Omental fat pad (tissue), 4 donors: ENCODE measurements at places on chromosomes 4 and X.

DNA sequence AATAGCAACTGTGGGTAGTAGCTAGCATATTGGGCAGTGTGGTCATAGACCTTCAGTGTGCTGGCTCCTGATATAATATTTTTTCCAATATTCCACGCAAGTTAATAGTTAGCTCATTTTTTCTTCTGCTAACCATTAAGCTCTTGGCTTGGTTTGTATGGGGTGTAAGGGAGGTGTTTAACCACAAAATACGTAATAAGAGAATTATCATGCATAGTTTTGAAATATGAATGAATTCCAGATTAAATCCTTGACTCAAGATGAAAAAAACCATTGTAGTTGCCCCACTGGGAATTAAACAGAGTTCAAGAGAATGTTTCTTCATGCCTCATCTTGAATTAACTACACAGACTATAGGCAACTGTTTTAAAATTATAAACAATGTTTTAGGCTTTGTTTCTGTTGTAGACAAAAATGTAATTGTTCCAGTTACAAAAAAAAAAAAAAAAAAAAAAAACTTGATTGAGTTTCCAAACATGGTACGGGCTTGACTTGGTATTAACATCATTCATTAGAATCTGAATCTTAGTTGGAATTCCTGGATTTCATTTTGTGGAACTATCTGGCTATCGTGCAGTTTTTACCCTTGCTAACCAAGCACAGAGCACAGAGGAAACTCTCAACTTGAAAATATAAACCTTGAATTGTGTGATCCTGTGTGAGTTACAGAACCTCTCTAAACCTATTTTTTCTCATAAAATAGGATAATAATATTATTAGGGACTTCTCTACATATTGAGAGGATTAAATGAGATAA, 28.4 kb downstream of the CXCL1 start:
- DNase-seq, result no peak

DNA sequence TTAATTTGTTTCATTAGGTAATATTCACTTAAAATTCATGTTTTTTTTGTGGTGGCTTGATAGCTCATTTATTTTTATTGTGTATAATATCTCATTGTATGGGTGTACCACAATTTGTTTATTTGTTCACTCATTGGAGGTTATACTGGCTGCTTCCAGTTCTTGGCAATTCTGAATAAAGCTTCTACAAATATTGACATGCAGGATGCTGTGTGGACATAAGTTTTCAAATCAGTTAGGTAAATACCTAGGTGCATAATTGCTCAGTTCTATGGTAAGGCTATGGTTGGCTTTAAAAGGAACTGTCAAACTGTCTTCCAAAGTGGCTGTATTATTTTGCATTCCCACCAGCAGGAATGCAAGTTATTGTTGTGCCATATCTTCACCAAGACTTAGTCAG, 504.5 kb upstream of the GALNTL6 start:
- no peak for DNase-seq

DNA sequence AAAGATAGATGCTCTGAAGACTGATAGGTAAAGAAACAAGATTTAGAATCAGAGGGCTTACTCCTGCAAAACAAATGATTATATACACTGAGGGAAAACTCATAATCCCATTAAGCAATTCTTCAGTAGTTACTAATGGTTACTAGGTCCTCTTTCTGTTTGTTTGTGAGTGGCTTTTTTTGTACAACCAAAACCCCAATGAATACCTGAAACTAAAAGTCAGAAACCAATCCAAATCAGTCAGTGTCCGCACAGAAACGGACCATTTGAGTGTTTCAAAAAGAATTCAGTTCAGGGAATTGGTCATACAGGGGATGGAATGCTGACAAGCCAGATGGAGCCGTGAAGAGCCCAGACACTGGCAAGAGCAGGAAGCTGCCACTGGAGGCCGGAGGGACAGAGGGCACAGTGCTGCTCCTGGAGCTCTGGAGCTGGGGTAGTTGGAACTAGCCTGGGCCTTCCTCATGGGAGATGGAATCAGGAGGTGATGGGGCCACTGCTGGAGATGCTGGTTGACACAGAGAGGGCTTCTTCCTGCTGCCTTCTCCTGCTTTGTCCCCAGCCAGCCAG, 31.9 kb downstream of the SETD7 start:
- no peak for DNase-seq

- DNase-seq, result no peak
These were observed 44.1 kb downstream of the DTHD1 start for GRCh38 chr4:36325499-36325898.

- DNase-seq, result no peak
These were observed 57.7 kb upstream of the SEC24B start for GRCh38 chr4:109375778-109376414.

DNA sequence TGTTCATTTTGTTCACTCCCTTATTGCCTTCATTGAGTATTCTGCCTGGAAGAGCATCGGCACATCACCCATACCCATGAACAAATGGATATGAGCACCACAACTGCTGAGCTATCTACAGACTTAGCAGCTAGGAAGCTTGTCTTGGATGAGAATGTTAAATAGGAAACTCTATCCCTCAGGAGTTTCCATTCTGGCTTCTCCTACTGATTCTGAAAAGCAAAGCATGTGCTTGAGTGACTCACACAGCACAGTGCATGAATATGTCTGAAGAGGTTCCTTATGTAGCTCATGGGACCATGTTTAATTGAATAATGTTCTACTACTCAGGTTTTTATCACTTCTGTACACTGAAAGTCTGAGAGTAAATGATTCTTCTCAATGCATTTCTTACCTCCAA, 57.3 kb upstream of the MXRA5 start:
- no peak for DNase-seq

DNA sequence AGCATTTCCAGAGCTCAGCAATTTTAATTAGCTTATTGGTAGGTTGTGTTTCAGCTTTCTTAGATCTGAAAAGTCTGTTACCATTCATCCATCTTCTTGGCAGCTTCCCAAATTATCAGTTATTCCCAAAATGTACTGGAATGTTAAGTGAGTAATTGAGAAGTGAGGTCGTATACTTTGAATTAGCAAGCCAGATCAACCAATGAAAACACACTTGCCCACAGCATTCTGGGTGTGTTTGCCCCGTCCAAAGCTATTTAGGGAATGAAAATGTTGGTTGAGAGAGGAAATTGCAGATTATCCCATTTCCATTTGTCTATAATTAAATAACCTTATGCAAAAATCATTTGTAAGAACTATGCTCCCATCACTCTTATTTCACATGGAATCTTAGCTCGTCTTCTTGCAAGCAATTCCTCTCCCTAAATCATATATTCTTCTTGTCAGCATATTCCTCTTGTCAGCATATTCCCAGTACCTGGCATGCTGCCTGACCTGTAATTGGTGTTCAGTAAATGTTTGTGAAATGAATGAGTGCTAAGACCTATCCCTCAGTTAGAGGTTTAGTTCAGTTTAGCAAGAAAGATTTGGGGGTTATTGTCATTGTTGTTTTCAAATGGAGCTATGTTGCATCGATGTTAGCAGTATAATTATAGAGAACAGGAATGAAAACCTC, 23.3 kb upstream of the ANTXR2 start:
- DNase-seq, result no peak

DNA sequence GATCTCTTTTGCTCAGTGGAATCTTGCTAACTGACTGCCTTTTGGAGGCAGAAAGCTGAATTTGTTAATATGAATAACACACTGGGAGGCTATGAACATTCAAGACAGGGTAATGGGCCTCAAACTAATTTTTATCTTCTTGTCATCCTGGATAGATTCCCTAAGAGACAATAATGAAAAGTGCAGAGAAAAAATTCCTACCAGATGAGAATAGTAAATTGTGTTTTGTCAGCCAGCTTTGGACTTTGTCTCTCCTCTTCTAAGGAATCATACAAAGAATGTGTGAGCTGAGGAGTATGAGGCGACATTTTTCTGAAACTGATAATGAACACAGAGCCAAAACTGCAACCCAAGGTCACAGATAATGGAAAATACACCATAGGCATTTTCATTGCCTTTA, 649.3 kb downstream of the IQCM start:
- no peak for DNase-seq

GRCh38 chrX:150975655-150976390, 7.3 kb upstream of the HMGB3 start:
- DNase-seq, result no peak

GRCh38 chr4:96052827-96053226, 212.9 kb downstream of the PDHA2 start:
- no peak for DNase-seq

GRCh38 chr4:101158134-101158482, 189.2 kb downstream of the PPP3CA start:
- no peak for DNase-seq

- no peak for DNase-seq
These were observed 2334.6 kb downstream of the PCDH7 start for GRCh38 chr4:33054656-33055196.
